ENCODE measurements at places on chromosomes 7 and 10.

- no peak for DNase-seq
Measured at GRCh38 chr7:158264881-158265742, 322.5 kb downstream of the PTPRN2 start.

DNA sequence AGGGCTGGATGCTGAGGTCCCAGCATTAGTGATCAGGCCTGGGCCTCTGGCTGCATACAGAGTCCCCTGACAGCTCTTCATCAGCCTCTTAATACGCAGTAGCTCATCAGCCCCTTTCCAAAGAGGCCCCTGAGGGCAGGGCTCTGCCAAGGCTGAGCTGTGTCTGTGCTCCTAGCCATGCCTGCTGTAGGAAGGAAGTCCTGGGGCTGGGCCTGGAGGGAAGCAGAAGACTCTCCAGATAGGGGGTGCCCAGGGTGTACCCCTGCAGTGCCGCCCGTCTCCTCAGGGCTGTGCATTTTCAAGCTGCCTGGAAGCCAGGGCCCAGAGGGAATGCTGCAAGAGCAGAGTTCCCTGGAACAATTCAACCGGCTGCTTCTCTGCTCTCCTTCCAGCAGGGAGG is 7.3 kb upstream of the RET start:
- no peak for DNase-seq

- DNase-seq, result no peak
Measured at GRCh38 chr10:75375838-75376237, 25.7 kb downstream of the ZNF503 start.

- DNase-seq, result no peak
Measured at GRCh38 chr7:148939128-148939755, 55.2 kb upstream of the EZH2 start.

DNA sequence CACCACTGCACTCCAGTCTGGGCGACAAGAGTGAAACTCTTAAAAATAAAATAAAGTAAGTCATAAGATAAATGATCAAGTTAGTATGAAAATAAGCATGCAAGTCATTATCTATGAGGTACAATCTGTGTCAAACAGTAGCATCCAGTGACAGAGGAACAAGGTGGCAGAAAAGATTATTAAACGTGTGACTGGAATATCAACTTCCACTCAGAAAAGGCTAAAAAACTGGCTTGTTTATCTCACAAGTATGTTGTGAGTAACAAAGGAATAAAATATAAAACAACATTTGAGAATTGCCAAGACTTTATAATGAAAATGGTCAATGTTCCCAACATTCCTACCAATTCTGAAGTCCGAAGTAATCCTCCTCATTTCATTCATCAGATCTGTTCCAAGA is 30.3 kb downstream of the ITGB1 start:
- no peak for DNase-seq

GRCh38 chr10:69483963-69484362 is 32.7 kb downstream of the TSPAN15 start:
- no peak for DNase-seq

DNA sequence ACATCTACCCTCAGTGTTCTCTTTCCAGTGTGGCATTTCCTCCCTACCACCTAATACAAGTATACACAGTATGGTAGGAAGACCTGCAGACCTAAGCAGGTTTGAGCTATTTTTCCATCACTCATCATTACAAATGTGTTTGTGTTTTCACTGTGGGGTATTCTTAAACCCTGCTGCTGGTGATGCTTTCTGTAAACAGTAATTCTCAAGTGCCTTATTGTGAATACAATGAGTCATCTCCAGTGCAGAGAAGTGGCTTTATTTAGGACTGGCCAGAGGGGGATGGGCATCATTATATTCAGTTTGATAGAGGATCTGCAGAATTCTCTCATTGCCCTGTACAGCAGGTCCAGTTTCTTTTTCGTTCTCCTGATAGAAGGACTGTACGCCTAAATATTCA is 63.7 kb downstream of the GRM8 start:
- DNase-seq, result no peak

- DNase-seq, result no peak
Measured at GRCh38 chr7:126774077-126774476, 478.7 kb downstream of the GRM8 start.

GRCh38 chr10:46556515-46557318 is at the start of gene GPRIN2:
GPRIN2 (minus strand) TSS chr10:46556658; CDS start chr10:46550736, 5,922 bp downstream.
- no peak for DNase-seq

DNA sequence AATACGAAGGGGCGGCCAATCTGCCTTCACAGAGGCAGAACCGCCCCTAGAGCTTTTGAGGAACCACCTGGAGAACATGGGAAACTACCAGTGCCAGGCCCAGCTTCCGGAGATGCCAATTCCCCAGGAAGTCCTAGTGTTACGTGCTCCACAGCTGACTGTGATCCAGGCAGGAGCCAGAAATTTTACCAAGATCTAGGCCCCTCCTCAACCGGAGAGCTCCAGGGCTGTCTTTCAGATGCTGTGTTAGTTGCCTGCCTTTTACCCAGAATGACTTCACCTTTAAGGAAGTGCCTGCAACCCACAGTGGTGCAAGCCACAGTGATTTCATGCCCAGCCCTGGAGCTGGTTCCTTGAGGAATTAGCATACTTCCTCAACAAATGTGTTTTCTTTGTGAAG is 62.9 kb downstream of the ELMO1 start:
- no peak for DNase-seq
